ENCODE measurements at places on chromosomes 2 and 18.

DNA sequence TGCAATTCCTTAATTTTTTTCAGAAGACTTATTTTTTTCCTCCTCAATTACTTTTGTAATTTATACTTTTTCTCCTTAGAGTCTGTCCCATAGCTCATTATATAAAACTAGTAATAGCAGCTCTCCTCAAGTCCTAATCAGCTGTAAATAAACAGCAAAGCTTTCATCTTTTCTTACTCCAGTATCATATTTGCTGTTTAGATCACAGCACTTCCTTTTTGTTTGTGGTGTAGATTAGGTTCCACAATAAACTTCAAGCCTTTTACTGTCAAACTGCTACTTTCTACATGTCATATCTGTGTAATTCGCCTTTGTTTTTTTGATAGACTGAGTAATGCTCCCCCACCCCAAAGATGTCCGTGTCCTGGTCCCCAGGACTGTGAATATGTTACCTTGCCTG is 25.5 kb downstream of the GCG start:
- no peak for DNase-seq

DNA sequence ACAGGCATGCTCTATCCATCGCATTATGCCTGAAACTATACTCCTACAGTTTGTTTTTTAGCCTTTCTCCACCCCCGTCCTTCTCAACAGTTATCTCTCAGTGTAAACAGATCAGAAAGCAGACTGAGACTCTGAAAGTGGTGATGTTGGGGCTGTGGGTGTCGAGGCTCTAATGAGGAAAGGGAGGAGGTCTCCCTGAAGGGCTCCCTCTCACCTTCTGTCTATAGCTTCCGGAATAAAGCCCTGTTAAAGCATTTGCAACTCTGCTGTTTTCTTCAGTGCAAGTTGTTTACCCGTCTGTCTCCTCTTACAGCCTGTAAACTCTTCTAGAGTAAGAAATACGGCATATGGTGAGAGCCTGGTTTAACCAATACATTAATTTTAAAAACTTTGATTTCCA is 136.7 kb upstream of the SYT4 start:
- no peak for DNase-seq

GRCh38 chr2:136376211-136376610 is 258.3 kb upstream of the CXCR4 start:
- DNase-seq: no peak

DNA sequence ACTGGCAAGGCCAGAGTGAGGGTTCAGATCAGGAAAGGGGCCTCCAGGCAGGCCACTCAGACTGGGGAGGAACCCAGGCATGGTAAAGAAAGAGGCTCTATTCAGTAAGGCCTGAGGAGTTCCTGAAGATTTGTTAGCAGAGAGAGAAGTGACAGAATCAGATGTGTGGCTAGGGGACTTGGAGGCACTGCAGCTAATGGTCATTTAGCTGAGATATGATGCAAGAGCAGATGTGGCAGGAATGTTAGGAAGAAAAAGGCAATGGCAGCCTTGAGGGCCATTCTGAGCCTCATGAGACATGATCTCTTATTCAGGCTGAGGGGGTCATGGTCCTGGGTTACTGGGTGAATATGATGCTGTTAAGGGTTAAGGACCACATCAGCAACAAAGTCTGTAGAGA is 73.4 kb downstream of the CCDC93 start:
- no peak for DNase-seq

- no peak for DNase-seq
These were observed 174.7 kb downstream of the RTP5 start for GRCh38 chr2:242044313-242044590.

- no peak for DNase-seq
These were observed 5.0 kb downstream of the NAPG start for GRCh38 chr18:10530852-10531251.

- no peak for DNase-seq
These were observed 60.3 kb downstream of the RTP5 start for GRCh38 chr2:241929551-241930490.

DNA sequence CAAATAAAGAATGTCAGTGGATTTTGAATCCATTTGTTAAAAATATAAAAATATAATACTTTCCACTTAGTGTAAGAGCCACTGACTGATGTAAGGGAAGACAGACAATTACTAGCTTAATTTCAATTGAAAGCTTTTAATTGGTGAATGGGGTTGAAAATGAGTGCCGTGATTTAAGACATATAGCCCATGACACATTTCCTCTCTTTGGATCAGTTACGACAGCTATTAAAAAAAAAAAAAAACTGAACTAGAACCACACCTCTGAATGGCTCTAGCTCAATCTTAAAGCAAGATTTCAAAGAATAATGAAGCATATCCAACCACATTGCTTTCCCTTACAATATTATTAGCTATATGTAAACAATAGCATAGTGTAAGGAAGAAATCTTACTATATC is 44.0 kb downstream of the CIB4 start:
- no peak for DNase-seq

DNA sequence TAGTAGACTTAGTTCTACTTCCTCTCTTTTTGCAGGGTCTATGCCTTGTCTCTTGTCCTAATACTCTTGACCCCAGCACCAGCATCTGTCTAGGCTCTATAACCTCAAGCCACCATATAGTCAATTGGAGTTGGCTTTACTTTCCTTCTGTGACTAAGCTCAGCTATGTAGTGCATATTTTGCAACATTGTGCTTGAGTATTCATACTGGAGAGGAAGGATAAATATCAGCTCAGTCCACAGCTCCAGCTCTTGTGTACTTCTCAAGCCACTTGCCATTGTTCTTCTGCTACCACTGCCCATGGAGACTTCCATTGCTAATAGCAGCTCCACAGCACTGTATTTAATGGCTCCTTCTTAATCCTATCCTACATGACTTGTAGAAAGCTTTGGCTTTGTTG is 35.5 kb upstream of the CD28 start:
- DNase-seq: no peak

DNA sequence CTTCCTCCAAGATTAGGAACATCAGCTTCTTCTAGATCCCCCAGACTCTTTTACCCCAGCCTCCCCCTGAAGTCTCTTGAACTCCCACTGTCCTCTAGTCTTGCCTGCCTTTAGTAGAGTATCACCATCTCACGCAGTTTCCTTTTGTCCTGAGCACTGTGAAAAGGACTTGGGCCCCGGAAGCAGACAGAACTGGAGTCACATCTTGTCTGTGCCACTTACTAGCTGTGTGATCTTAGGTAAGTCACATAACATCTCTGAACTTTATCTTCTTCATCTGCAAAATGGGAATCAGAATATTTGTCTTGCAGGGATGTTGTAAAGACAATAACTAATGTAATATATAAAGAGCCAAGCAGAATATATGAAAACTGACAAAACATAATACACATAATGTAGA is 8.4 kb upstream of the TRABD2A start:
- DNase-seq: no peak

GRCh38 chr18:57837917-57838548 is 34.9 kb upstream of the ATP8B1 start:
- DNase-seq: no peak

GRCh38 chr2:127769587-127769986 is 41.4 kb downstream of the WDR33 start:
- no peak for DNase-seq

- no peak for DNase-seq
These were observed 187.1 kb downstream of the SUCLG1 start for GRCh38 chr2:84271977-84272376.

- DNase-seq: no peak
These were observed 266.8 kb downstream of the CELF4 start for GRCh38 chr18:37298816-37299215.

DNA sequence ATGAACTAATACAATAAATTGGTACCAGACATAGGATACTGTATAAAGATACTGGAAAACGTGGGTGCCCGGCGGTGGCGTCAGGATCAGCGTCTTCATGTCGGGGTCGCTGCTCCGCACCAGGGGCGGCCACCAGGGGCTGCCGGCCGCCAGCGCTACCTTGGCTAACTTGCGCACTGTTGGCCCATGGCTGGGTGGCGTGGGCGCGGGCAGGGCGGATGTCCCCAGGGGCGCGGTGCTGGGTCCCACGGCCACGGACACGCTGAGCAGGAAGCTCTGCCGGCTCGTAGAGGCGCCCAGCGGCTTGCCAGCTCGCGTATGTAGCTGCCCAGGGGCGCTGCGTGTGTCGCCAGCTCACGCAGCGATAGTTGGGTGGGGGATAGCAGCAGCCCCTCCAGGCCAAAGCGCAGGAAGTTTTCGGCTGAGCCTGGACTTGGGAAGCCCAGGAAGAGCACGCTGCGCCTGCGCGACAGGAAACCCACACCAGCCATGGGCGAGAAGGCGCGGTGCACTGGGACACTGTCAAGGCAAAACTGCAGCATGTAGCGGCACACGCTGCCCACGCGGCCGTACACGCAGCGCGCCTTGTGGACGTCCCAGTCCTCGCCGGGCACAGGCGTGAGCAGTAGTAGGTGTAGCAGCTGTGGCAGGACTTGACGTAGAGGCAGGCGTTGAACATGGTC is 299.9 kb downstream of the CCDC74A start:
- no peak for DNase-seq

- DNase-seq: no peak
These were observed 18.7 kb downstream of the SP140 start for GRCh38 chr2:230244211-230244610.

DNA sequence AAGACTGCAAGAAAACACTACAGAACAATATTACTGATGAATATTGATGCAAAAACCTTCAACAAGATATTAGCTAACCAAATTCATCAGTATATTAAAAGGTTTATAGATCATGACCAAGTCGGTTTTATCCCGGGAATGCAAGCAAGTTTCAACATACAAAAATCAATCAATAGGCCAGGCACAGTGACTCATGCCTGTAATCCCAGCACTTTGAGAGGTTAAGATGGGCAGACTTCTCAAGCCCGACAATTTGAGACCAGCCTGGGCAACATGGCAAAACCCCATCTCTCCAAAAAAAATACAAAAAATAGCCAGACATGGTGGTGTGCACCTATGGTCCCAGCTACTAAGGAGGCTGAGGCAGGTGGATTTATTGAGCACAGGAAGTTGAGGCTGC is 82.9 kb downstream of the FSIP2 start:
- no peak for DNase-seq

DNA sequence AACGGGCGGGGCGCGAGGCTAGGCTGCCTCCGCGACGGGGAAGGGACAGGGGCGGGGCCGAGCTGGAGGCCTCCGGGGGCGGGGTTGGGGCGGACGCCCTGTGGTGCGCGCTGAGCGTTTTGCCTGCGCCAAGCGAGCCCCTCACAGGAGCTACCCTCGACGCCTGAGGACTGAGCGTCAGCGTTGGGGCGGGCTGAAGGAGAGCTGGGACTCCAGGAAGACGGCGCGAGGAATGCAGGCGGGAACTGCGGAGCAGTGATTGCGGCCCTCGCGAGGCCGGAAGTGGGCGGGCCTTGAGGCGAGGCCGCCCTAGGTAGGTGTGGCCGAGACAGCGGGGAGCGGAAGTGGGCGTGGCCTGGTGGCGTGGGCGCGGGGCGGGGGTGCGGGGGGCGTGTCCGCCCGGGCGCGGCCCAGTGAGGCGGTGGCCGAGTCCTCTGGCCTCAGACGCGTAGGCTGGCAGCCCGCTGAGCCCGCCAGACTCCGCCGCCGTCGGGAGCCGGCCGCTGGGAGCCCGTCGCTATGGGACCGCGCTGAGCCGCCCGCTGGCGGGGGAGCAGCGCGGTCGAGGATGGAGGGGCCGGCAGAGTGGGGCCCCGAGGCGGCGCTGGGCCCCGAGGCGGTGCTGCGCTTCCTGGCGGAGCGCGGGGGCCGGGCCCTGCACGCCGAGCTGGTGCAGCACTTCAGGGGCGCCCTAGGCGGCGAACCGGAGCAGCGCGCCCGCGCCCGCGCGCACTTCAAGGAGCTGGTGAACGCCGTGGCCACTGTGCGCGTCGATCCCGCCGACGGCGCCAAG is at the start of the genes SEPTIN10 and SOWAHC:
SEPTIN10 (minus strand) TSS at position 45 of the 793 bp plus-strand sequence. CDS start 139 bp downstream, outside the sequence.
SOWAHC (plus strand) TSS at position 443 of the 793 bp plus-strand sequence; CDS start at position 569, 126 bp downstream.
- DNase-seq: peak; percentile 96

DNA sequence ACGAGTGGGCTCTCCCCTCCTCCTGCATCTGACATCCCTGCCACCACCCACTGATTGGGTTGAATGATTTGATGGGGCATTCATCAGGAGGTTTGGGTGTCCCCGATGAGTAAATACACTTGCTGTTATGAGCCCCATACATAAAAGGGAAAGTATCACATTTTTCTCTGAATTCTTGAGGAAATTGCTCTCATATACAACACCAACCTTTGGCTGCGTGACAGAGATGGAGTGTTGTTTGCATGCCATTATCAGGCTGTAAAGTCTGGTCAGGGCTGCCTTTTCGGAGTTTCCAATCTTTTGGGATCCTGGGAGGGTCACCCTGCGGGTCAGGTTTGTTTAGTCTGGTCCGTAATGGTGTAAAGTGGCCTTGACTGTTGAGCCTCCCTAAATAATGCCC is 227.9 kb upstream of the SPRED2 start:
- DNase-seq: no peak

GRCh38 chr2:205531489-205532148 is 150.7 kb upstream of the NRP2 start:
- DNase-seq: no peak

DNA sequence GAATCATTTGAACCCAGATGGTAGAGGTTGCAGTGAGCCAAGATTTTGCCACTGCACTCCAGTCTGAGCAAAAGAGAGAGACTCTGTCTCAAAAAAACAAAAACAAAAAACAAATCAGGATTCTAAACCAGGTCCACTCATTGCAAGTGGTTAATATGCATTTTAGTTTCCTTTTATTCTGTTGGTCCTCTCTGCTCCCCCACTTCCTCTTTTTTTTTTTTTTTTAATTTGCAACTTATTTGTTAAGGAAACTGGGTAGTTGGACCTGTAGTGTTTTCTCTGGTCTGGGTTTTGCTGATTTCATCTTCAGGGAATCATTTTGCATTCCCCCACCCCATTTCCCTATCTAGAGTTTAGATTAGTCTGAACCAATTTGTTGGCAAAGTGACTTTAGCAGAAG is 14.0 kb downstream of the FER1L5 start:
- no peak for DNase-seq

DNA sequence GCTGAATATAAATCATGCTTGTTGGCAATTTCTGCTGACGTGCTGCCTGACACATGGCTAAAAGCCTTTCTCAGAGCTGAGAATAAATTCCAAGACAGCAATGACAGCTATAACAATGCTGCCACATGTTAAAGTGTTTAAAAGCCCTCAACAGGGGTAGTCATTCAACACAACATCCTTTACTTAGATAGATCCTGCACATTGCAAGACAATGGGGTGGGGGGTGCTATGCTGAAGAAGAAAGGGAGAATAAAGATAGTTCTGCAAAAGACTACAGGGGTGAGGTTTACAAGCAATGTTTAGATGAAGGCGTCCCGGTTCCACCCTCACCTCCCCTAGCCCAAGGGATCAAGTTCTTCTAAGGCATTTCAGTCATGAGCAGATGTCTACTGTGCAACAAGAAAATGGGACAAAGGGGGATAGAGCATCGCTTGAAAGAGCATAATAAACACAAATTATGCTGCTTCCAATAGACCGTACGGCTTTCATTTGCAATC is 291.0 kb upstream of the ACVR2A start:
- no peak for DNase-seq

- no peak for DNase-seq
These were observed 197.5 kb upstream of the SKOR2 start for GRCh38 chr18:47448956-47449355.

DNA sequence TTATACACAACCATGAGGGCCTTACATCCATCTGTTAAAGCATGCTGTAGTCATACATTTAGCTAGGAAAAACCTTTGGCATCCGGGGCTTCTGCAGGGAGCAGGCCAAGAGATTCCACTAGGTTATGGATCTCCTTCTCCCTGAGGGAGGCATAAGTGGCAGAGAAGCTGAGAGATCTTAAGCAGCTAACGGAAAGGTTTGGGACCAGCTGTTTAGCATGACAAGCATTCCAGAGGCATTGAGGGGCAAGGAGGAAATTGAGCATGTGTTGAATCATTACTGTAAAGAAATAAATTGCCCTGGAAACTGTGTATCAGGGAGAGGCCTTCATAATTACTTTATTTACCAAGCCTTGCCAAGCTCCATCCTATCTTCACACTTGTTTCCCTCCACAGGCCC is 643.1 kb downstream of the CNTNAP5 start:
- no peak for DNase-seq
